Inflammatory macrophage treated with lipopolysaccharide for 1 hour (primary cell): ENCODE measurements at places on chromosomes 7 and 10.

DNA sequence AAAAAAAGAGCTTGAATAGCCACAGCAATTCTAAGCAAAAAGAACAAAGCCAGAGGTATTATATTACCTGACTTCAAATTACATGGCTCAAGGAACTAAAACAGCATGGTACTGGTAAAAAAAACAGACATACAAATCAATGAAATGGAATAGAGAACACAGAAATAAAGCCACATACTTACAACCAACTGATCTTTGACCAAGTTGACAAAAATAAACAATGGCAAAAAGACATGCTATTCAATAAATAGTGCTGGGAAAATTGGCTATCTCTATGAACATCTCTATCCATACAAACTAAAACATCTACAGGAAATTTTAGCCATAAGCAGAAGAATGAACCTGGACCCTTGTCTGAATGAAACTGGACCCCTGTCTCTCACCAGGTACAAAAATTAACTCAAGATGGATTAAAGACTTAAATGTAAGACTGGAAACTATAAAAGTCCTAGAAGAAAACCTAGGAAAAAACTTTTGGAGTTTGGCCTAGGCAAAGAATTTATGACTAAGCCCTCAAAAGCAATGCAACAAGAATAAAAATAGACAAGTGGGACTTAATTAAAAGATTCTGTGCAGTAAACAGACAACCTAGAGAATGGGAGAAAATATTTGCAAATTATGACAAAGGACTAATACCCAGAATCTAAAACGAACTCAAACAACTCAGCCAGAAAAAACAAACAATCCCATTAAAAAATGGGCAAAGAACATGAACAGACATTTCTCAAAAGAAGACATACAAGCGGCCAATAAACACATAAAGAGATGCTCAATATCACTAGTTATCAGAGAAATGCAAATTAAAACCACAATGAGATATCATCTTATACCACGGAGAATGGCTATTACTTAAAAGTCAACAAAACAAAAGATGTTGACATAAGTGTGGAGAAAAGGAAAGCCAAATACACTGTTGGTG, 72.8 kb upstream of the DDC start:
- no peak for DNase-seq

- DNase-seq: no peak
These were observed 27.3 kb downstream of the KNDC1 start for GRCh38 chr10:133187091-133187905.

DNA sequence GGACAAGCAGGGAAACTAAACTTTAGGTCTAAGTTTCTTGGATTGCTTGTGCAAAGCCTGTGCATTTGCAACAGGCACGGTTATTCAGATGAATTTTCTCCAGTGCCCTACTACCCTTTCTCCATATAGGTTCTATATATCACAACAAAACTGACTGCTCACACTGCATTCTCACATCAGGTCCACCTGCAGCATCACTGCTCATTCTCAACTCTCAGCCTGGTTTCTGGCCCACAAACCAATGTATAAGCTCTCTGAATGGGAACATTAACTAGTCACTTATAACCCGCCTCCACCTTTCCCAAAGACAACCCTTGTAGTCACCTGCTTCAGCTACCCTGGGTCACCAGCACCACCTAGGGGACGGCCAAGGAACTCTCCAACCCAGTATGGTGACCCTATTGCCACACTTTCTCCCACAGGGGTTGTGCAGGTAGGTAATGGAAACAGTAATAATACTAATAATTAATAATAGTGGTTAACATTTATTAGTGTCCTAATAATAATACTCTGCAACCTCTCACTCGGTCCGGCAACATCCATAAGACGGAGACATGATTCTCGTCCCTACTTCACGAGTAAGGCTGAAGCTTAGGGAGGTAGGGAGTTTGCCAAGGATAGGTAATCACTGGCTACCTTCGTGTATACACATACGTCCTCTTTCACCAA, 97.3 kb downstream of the CLEC2L start:
- no peak for DNase-seq

- no peak for DNase-seq
These were observed 34.0 kb downstream of the INPP5F start for GRCh38 chr10:119759832-119760231.

GRCh38 chr7:80100254-80100653, 34.4 kb upstream of the GNAI1 start:
- DNase-seq: no peak

- no peak for DNase-seq
These were observed 47.5 kb downstream of the ACSM6 start for GRCh38 chr10:95241533-95241932.

- DNase-seq: no peak
These were observed 59.1 kb upstream of the PDCD4 start for GRCh38 chr10:110812583-110812982.

DNA sequence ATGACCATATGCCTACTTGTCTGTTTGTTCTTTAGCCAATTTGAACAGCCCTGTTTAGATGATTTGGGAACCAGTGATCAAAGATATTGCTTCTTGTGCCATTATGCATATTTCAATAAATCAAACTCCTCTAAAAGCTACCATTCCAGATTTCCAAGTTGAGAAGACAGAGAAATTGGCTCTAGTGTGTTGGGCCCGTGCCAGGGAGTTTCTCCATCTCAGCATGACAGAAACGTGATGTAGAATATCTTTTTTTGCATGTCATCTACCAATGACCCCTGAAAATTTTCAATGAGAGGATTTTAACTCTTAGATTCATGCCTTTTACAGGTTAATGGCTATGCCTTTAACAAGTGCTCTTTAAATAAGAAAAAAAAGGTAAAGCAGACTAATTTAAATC, 50.7 kb upstream of the CABCOCO1 start:
- no peak for DNase-seq
